ENCODE measurements at places on chromosomes 6 and 20.

GRCh38 chr20:4225745-4226144 lies 210.4 kb upstream of the RNF24 start:
- DNase-seq = no peak

DNA sequence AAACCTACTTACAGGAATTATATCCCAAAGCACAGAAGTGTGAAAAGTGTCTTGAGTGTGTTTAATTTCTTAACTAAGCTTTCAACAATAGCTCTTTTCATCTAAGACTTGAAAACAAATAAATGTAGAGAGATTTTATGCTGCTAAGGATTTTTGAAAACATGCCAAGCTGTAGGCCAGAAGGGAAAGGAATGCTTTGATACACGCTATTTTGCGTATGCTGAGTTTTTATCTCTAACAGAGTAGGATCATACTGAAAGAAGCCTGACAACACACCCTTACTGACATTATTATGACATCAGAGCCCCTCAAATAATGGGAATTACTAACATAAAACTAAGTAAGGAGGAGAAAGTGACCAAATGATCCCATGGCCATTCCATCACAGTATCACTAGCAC lies 265.5 kb downstream of the KHDC1L start:
- no peak for DNase-seq

DNA sequence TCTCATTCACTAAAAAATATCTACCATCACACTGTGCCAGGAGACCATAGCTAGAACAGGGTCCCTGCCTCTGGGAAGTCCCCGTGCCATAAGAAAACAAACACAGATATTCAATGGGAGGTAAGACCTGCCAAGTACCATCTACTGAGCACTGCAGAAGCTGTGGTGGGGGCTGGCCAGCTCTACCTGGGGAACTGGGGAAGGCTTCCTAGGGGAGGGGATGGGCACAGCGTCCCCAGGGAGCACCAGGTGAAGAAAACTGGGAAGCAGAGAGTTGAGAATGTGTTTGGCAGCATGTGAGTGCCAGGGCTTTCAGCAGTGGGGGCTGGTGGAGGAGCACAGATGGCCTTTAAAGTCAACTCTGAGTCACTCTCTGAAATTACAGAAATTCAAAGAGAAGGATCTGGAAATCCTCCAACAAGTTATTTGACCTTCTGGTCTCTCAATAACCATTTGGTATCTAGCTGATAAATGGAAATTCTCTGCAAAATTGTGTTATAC lies 85.2 kb downstream of the SHLD1 start:
- no peak for DNase-seq

- DNase-seq = no peak
Observed at GRCh38 chr6:111129013-111129412, 41.7 kb downstream of the SLC16A10 start.

DNA sequence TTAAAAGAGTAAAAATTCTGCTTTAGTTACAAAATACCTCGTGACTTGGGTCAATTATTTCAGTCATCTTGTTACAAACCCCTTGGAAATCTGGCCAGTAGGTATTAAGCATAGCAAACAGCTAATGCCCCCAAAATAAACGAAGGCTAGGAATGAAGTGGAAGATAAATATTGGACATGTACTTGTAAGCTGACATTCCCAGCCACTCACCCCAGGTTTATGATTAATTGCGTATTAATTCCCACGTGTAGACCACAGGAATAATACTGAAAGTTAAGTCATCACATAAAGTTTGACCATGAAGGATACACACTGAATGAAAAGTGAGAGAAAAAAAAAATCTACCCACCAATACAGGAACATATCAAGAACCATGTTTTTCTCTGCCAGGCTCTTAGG lies 936.5 kb upstream of the ADGRB3 start:
- no peak for DNase-seq

GRCh38 chr6:90214461-90214860 lies 82.2 kb downstream of the BACH2 start:
- no peak for DNase-seq

- peak; percentile 90 for DNase-seq
Observed at GRCh38 chr6:166515072-166515810, 71.2 kb downstream of the RAMACL start.

- DNase-seq = peak; percentile 99
Observed at GRCh38 chr20:43590392-43591303, at the start of gene IFT52. IFT52 (plus strand) TSS chr20:43590937; CDS start chr20:43594699, 3,762 bp downstream.

DNA sequence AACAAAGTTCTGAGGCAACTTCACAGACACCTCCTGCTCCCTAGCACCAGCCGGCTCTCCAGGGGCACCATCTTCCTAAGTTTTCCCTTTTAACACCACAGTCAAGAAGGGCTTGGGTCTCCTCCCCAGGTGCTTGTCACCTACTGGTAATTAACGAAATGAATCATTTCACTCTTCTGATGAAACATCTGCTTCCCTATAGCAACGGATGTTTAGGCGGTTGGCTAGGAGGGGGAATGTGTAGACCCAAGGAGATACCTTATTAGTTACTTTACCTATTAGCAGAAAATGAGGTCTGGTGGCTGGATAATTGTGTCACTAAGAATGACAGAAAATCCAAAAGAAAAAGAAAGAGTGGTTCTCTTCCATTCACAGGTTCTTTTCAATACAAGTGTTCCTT lies 46.3 kb upstream of the FABP7 start:
- no peak for DNase-seq

DNA sequence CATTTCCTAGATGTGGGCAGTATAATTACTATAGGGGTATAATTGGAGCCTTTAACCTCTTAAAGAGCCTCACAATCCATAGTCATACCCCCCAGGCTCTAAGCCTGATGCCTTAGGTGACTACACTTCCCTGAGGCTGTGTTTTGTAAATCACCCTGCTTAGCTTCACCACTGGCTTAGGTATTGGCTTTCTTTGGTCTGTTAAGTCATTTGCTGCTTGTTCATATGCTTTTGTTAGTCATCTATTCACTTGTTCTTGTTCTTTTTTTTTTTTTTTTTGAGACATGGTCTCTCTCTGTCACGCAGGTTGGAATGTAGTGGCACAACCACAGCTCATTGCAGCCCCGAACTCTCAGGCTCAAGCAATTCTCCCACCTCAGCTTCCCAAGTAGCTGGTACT lies 26.7 kb downstream of the KAT14 start:
- no peak for DNase-seq

DNA sequence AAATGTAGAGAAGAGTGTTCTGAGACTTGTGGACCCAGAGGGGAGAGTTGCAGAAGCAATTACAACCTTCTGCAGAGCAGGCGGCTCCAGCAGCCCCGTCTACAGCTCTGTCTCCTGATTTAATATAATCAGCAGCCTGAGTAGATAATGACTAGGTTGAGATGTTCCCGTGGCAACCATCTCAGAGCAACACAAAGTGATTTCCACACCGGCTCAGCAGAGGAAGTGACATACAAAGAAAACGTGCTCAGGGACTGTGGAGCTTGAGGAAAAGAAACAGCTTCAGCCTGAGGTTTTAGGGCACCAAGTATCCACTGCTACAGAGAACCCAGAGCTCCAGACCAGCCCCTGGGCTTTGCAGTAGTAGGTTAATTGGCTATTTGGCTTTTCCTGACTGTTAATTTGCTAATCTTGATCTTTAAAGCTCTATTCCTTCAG lies 136.4 kb downstream of the MTFR2 start:
- DNase-seq = no peak

GRCh38 chr20:62860391-62860923 lies 1.2 kb downstream of the TCFL5 start:
- DNase-seq = peak; percentile 83

GRCh38 chr6:100209323-100210136 lies 215.5 kb upstream of the MCHR2 start:
- DNase-seq = no peak

DNA sequence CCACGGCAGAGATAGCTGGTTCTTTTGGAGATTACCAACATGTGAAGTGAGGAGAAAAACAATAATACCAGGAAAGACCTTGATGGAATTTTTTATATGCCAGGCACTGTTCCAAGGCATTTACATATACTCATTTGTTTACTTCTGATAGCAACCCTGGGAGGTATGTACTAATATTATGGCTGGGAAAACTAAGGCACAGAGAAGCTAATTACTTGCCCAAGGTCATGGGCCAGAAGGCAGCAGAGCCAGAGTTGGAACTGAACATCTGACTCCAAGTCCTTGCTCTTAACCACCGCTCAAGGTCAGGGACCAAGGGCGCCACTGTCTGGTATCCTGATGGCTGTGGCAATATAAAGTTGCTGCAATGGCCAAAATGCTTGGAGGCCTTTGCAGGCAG lies 97.0 kb upstream of the KCNG1 start:
- DNase-seq = peak; percentile 47

DNA sequence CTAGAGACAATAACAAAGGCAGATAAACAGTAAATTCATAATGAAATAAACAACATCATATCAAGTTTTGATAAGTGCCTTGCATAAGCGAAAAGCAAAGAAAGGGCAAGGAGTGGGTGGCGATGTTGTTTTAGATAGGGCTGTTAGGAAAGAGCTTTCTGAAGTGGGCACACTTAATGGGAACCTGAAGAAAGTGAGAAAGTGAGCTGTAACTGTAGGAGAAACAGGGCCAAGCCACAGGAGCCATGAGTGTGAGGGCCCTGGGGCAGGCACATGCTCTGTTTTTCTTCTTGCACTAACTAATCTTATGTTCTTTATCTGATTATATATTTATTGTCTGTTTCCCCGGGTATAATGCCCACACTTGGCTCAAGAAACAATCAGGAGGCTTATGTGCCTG lies 193.4 kb upstream of the SUPT3H start:
- DNase-seq = no peak

DNA sequence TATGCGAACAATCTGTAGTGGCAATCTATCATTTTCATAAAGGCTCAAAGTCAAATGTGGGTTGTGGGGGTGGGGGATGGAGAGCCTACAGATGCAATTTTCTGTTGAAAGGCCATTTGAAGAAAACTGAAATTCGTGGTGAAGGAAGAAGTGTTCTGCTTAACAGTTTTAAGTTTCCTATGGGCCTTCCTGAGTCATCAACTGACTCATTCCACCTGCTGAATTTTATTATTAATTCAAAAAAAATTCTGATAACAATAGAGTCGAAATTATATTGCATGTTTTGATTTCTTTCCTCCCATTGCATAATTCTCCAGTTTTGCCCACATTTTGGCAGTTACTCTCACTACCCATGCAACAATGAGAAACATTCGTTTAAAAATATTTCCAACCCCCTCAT lies 622.3 kb upstream of the ARID1B start:
- DNase-seq = no peak

DNA sequence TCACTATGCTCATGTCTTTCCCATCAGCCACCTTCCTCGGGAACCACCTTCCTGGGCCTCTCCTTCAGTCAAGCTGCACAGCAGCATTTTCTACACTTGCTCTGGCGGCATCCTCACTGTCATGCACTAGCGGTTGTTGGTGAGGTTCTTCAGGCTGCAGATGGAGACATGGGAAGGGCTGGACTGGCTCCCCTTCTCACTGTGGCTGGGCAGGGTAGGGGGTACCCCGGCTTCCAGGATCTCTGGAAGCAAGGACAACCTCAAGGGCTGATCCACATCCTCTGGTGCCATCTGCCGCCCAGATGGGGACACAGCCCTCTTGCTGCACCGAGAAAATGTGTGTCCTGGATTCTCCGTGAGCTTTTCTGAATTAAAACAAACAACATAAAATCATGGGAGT lies 180.1 kb upstream of the RNF24 start:
- DNase-seq = no peak

- no peak for DNase-seq
Observed at GRCh38 chr6:158865769-158866168, 46.6 kb upstream of the EZR start.

GRCh38 chr6:14177413-14178082 lies 60.0 kb downstream of the CD83 start:
- no peak for DNase-seq

DNA sequence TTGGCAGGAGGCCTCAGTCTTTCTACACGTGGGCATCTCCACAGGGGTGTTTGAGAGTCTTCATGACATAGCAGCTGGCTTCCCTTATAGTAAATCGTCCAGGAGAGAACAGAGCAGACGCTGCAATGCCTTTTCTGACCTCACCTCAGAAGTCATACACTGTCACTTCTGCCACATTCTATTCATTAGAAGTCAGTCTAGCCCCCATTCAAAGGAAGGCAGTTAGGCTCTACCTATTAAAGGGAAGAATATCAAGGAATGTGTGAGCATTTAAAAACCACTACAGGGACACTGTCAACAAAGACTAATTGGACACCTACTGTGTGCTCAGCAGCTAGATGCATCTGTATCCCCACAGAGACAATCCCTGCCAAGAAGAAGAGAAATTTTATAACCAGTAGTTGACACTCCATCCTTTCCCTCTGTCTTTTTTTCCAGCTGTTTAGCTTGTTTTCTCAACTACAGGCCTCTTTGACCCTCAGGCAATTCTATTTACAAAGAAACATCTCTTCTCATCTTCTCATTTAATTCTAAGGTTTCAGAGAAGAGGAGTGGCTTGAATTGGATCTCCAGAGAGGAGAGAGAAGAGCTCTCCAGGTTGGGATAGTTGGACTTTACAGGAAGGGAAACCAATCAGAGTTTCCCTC lies 18.6 kb downstream of the ARMC12 start:
- DNase-seq = no peak

DNA sequence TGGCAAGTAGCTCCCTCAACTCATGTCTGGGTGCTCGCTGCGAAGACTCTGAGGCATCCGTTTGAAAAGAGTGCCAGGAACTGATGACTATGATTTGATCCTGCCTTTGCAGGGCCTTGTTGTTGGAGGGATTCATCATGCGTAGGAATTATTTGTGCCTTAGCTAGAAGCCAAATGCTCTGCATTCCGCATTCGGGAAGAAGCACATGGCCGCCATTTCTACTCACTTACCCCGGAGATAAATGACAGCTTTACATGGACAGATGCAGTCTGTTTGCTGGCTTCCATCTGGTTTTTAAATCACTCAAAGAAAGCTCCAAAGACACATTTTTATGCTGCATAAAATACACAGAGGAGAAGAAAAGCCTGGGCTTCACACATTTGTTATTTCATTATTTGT lies 363.3 kb upstream of the CDH4 start:
- DNase-seq = no peak

DNA sequence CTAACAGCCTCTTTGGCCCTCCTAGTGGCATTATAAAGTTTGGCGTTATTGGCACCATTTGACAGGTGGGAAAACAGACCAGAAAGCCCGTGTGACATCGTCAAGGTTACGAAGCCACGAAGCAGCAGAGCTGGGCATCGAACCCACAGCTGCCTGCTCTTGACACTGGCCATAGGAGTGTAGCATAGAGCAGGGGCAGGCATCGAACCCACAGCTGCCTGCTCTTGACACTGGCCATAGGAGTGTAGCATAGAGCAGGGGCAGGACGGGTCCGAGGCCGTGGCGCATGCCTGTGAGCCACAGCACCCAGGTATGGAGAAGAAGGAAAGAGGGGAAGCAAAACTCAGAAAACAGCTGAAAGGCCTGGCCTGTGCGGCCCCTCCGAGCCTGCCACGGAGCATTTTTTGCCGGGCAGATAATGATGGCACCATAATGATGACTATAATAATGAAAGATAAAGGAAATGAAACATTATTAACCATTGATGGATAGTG lies 33.1 kb downstream of the CDH4 start:
- no peak for DNase-seq

All from RWPE2 (cell line).